ENCODE measurements at places on chromosomes 6 and 20.
A peak's percentile ranks its signal among the peaks of the same experiment; 100 is the strongest.

DNA sequence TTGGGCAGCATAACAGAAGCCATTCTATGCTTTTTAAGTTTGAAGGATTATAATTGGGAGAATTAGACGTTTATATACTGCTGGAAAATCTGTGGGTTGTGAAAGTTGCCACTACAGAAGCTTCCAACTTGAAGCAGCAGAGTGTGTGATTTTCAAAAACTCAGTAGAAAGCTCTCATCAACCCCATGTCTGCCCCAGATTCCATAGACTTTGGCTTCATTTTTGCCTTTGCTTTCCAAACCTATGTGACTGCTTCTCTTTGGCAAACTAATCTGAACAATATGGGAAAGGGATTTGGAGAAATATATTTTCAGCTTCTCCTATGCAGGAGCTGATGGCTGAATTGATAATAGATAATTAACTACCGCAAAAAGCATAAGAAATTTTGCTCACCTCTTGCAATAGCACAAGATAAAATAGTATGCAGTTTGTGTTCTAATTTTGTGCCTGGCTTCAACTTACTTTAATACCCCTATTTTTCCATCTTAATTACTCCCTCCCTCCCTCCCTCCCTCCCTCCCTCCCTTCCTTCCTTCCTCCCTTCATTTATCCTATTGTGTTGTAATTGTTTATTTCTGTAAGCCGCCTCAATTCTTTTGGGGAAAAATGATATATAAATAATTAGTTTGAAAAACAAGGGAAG, 214.1 kb upstream of the HS3ST5 start:
- DNase-seq = no peak

DNA sequence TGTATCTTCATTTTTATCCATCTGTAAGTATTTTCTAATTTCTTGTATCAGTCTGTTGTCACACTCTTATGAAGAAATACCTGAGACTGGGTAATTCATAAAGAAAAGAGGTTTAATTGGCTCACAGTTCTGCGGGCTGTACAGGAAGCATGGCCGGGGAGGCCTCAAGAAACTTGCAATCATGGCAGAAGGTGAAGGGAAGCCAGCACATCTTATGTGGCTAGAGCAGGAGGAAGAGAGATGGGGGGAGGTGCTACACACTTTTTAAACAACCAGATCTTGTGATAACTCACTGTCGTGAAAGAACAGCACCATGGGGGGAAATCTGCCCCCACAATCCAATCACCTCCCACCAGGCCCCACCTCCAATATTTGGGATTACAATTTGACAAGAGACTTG, 10.9 kb upstream of the BCKDHB start:
- no peak for DNase-seq

- no peak for DNase-seq
Observed at GRCh38 chr6:11675601-11676000, 103.0 kb downstream of the ADTRP start.

- no peak for DNase-seq
Observed at GRCh38 chr20:4513720-4514119, 208.0 kb upstream of the PRND start.

DNA sequence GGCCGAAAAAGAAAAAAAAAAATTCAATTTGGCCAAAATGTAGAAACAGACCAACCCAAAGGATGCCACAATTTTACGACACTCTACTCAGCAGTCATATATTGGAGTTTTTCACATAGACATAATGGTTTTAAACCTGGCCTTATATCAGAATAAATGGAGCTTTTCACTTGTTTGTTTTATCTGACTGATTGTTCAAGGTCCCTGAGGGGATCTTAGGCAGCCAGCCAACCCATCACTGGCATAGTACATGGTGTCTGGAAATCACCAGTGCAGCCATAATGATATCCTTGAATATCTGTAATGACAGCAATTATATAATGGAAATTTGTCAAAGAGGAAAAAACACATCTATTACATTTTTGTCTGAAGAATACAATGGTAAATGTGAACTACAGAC, 96.9 kb downstream of the PRSS35 start:
- DNase-seq = no peak

DNA sequence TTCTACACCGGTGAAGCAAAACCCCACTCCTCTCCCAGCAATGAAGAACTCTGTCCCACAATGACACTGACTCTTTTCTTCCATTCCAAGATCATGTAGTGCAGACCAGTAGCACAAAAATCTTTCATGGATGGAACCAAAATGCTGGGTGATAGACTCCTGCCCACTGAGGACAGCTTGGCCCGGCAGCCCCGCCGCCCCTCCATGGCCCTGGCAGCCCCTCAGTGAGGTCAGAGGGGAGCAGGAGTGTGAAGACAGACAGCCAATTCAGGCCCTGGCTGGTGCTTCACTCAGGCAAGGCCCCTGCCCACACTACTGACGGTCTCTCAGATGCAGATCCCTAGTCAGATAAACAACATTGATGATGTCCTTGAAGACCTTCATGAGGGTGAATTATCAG, 131.9 kb upstream of the SYNDIG1 start:
- no peak for DNase-seq

DNA sequence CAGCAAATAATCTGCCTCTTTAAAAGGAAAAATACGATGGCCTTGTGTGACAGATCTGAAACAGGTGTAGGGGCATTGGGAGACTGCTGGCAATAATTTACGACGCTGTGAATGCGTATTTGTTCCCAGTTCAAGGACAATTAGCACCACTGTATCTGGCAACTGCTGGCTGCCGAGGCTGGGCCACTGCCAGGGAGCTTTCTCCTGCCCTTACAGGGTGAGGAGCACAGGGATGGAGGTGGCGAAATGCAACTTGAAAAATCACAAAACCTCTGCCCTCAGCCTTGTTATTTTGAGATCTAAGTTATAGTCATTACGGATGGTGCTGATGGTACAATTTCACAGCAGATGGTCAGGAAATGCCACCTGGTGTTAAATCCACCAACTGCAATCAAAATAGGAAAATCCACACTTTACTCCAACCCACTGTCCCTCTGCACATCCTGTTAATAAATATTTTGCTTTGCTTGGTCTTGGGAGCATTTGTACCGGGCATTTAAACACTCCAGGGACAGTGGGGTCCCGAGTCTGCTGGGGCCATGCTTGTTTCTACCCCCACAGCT, 6.4 kb downstream of the MYLK4 start:
- DNase-seq = peak; percentile 57

- no peak for DNase-seq
Observed at GRCh38 chr6:168440520-168441433, at the start of gene SMOC2. Gene SMOC2 (plus strand): TSS chr6:168441184. CDS start chr6:168441371, 187 bp downstream.

GRCh38 chr20:21613512-21613911, 92.0 kb upstream of the PAX1 start:
- peak; percentile 77 for DNase-seq

- no peak for DNase-seq
Observed at GRCh38 chr20:21325296-21325695, 22.2 kb downstream of the XRN2 start.
